Ascending aorta (tissue), 2 donors: ENCODE measurements at places on chromosomes 7 and 10. TPM values are rescaled to one million over a fixed set of nuclear protein-coding genes. Genes with fewer than 3 reads are reported as not detected.

Gene IDI2
- total RNA-seq: not detected

Gene DNAJC12
- total RNA-seq: 3.2 TPM

DNA sequence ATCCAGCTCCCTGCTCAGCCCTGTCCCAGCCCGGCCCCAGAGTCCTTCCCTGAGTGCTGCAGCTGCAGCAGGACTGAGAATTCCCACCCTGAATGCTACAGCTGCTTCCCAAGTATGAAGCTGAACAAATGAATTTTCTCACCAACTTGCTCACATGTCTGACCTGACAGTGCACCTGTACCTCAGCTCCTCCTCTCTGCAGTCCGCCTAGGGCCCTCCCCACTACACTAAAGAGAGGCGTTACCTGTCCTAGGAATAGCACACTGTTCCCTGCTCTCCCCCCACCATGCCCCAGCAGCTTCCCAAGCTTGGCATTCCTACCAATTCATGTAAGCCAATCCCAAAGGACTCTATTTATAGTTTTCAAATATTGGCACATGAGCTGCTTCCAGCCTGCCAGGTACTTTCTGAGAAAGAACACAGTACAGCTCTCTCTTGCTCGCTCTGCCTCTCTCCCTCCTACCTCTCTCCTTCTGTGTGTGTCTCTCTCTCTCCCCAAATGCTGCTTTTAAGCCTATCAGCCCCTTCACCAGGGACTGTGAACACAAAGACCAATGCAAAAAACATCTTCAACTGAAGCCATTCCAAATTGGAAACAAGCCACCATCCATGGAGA, 400.1 kb downstream of the TNS3 start:
- peaks cover 10% of the 10 kb centered on the region for H3K4me1 ChIP-seq
- peak overlapping the region; percentile 52 for H3K27ac ChIP-seq
- H3K36me3 ChIP-seq: no peaks in the 10 kb centered on the region
- no peaks in the 10 kb centered on the region for H3K27me3 ChIP-seq

- no peaks in the 10 kb centered on the region for H3K36me3 ChIP-seq
- H3K27ac ChIP-seq: peak overlapping the region; percentile 11
- peak overlapping the region; percentile 10 for H3K4me3 ChIP-seq
- no peaks in the 10 kb centered on the region for H3K4me1 ChIP-seq
These were observed 53.0 kb downstream of the WNT2 start for GRCh38 chr7:117269886-117270285.

- H3K36me3 ChIP-seq: no peaks in the 10 kb centered on the region
- H3K27ac ChIP-seq: no peak overlapping the region
- no peaks in the 10 kb centered on the region for H3K27me3 ChIP-seq
- no peak for DNase-seq
These were observed 1.6 kb upstream of the RAB19 start for GRCh38 chr7:140402178-140402835.

- peak overlapping the region; percentile 0 for H3K27ac ChIP-seq
- H3K27me3 ChIP-seq: no peaks in the 10 kb centered on the region
- peaks cover 6% of the 10 kb centered on the region for H3K4me1 ChIP-seq
- H3K36me3 ChIP-seq: no peaks in the 10 kb centered on the region
- peak overlapping the region; percentile 6 for H3K4me3 ChIP-seq
- DNase-seq: no peak
These were observed 62.1 kb downstream of the TPST1 start for GRCh38 chr7:66267249-66267648.

- DNase-seq: no peak
- H3K36me3 ChIP-seq: no peaks in the 10 kb centered on the region
- no peak overlapping the region for H3K27ac ChIP-seq
These were observed 21.3 kb upstream of the HERPUD2 start for GRCh38 chr7:35716038-35716803.

DNA sequence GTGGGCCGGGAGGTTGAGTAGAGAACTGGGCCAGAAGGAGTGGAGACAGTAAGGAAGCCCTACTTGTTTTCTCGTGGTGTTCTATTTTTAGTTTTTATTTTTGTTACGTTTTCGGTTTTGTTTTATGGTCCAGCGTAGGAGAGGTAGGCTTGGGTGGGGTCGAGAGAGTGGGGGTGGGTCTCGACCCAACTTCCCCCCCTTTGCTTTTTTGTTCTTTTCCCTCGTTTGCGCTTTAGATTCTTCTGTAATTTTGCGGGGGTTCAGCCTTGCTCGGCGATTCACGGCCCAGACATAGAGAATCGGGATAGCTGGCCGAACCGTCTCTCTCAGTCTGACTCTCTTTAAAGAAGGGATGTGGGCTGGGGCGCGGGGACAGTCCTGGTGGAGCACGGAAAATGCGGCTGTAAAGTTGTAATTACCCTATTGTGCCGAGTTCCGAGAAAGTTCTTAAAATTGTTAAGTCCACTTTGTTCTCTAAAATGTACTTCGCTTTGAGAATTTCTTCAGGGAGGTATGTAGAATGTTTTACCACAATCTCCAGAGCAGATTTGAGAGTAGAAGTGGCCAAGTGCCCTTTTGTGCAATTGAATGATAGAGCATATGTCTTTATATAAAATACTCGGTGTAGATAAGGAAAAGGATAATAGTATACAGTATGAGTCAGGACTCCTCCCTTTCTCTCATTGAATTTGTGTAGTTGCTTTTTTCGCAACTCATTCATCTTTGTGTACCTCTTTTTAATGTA, 816 bp downstream of the DMTF1 start:
- H3K4me3 ChIP-seq: peak overlapping the region; percentile 81
- no peaks in the 10 kb centered on the region for H3K36me3 ChIP-seq
- H3K4me1 ChIP-seq: peaks cover 22% of the 10 kb centered on the region
- no peaks in the 10 kb centered on the region for H3K27me3 ChIP-seq
- H3K27ac ChIP-seq: peak overlapping the region; percentile 96

GRCh38 chr10:23081891-23082290, 13.5 kb upstream of the MSRB2 start:
- no peak overlapping the region for H3K4me3 ChIP-seq
- no peaks in the 10 kb centered on the region for H3K36me3 ChIP-seq
- no peaks in the 10 kb centered on the region for H3K27me3 ChIP-seq
- H3K27ac ChIP-seq: no peak overlapping the region
- H3K4me1 ChIP-seq: no peaks in the 10 kb centered on the region

DNA sequence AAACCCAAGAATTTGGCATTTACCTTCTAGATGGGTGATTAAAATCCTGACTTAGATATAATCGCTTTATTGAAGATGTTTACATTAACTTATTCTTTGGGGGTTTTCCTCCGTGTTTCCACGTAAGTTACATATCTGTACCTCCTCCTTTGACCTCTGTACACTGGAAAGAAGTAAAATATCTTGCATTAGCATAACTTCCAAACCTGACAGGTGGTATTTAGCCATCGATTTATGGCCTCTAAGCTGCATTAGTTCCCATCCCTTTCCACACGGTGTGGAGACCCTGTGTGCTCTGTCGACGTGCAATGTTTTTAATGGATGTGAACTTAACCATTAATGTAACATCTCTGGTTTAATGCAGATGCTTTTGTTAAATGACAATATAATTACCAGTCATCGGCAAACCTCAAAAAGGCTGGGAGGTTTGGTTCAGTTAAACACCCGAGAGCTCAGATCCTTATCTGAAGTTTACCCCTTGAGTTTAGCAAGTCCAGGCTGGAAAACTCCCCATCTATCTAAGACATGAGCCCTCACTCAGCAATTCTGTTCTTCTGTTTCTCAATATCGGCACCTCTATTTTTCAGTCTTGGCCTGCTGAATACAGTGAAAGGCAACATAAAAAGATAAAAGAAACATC, 295.2 kb downstream of the GATA3 start:
- no peaks in the 10 kb centered on the region for H3K4me1 ChIP-seq
- DNase-seq: no peak
- no peaks in the 10 kb centered on the region for H3K36me3 ChIP-seq
- H3K27ac ChIP-seq: no peak overlapping the region
- H3K4me3 ChIP-seq: no peak overlapping the region
- no peaks in the 10 kb centered on the region for H3K27me3 ChIP-seq

DNA sequence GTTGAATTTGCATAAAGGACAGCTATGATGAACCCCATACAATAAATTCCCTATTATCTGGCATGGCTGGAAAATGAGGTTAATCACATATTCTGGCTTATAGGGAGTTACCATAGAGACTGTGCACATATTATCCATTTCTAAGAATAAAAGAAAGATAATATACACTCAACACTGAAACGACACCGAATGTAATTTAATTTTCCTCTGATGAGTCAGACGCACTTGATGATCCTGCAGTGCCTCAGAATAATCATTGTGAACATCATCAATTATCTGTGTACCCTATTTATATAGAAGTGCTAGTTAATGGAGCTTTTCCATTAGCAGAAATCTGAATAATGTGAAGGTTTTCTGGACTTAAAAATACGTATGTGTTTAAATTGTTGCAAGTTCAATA, 60.2 kb downstream of the SGCE start:
- no peak overlapping the region for H3K4me3 ChIP-seq
- peaks cover 6% of the 10 kb centered on the region for H3K36me3 ChIP-seq

DNA sequence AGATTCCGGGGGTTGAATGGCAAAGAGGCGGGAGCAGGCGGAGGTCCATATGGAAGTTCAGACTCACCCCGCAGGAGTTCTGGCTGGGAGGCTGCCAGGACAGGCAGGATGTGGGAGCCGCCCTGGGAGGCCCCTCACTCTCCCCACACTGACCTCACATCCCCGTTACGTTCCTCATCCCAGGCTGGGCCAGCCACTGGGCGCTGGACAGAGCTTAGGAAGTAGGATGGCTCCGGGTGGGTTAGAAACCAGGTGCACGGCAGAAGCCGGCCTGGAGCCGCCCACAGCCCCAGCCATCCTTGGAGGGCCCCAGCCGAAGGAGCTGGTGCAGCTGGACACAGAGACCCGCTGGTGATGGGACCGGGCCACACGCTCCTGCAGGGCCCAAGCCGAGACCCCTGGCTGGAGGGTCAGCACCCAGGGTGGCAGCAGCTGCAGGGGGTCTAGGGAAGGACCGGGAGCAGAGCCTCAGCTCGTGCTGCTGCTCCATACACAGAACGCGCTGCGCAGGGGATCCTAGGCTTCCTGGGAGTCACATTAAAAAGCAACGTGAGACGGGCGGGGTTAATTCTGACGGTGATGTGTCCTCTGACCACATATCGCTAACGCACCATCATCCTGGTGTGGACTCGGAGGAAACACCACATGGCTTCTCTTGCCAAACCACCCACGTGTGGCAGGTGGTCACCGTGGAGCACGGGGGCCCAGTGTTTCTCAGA, 98.6 kb upstream of the DIP2C start:
- DNase-seq: no peak
- no peak overlapping the region for H3K27ac ChIP-seq
- H3K36me3 ChIP-seq: no peaks in the 10 kb centered on the region
- peaks cover 3% of the 10 kb centered on the region for H3K4me1 ChIP-seq
- no peak overlapping the region for H3K4me3 ChIP-seq
- no peaks in the 10 kb centered on the region for H3K27me3 ChIP-seq

GRCh38 chr7:151168003-151168786, 701 bp upstream of the GBX1 start:
- H3K4me1 ChIP-seq: peaks cover 7% of the 10 kb centered on the region
- no peak overlapping the region for H3K27ac ChIP-seq
- H3K36me3 ChIP-seq: no peaks in the 10 kb centered on the region

DNA sequence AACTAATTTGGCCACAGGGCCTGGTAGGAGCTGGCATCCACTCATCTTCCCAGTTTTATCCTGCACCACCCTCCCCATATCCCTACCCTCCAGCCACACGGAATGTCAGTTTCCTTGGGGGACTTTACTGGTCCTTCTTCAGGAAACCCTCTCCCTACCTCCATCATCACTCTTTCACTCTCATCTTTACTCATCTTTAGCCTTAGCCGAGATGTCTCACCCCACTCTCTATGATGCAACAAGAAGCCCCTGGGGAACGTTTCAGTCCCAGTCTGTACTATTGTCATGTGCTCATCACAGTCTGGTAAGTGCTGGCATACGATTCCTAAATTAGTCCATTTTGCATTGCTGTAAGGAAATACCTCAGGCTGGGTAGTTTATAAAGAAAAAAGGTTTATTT, 34.9 kb upstream of the TMEM248 start:
- no peaks in the 10 kb centered on the region for H3K4me1 ChIP-seq
- no peak overlapping the region for H3K4me3 ChIP-seq
- H3K27me3 ChIP-seq: no peaks in the 10 kb centered on the region
- no peaks in the 10 kb centered on the region for H3K36me3 ChIP-seq

DNA sequence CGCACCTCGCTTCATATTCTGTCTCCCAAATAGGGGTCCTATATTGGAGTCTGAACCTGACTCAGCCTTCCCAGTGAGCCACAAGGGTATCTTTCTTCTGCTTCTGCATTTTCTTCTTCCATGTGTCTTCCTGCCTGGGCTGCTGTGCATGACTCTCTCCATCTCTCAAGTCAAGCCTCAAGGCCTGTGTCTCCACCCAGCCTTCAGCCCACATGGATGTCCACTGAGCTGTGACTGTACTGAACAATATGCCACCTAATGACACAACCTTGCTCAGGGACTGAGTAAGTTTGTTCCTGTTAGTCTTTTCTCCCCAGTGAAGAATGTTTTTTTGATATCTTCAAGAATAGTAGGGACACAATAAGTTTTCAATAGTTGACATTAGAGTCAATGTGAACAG, 162.7 kb upstream of the TBX20 start:
- H3K4me3 ChIP-seq: no peak overlapping the region
- H3K27ac ChIP-seq: no peak overlapping the region
- H3K36me3 ChIP-seq: no peaks in the 10 kb centered on the region
- DNase-seq: no peak

GRCh38 chr7:31362401-31362800, 21.9 kb upstream of the NEUROD6 start:
- no peaks in the 10 kb centered on the region for H3K27me3 ChIP-seq
- H3K4me1 ChIP-seq: no peaks in the 10 kb centered on the region
- no peak overlapping the region for H3K4me3 ChIP-seq
- H3K27ac ChIP-seq: no peak overlapping the region
- H3K36me3 ChIP-seq: no peaks in the 10 kb centered on the region

DNA sequence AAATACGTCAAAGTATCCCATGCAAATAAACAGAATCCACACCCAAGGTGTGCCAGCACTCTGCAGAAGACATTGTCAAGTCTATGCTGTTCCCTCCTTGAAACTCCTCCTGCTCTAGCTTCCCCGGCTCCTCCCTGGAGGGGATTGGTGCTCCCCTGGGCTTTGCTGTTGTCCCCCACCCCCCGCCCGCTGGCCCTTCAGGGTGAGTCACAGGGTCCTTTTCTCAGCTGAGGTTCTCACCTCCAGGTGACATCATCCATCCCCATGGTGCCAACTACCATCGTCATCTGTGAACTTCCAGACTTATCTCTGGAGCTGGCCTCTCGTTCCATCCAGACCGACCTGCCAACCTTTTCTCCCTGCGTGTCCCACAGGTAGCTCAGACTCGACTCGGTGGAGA, 77.0 kb downstream of the ITIH5 start:
- H3K36me3 ChIP-seq: no peaks in the 10 kb centered on the region
- DNase-seq: no peak
- no peak overlapping the region for H3K27ac ChIP-seq
- no peak overlapping the region for H3K4me3 ChIP-seq
- H3K27me3 ChIP-seq: no peaks in the 10 kb centered on the region
